ENCODE measurements at places on chromosomes 4 and X. TPM values are rescaled to one million over a fixed set of nuclear protein-coding genes. Genes with fewer than 3 reads are reported as not detected.

Gene ARHGAP36
- not detected for total RNA-seq

Gene GLRA3
- not detected for total RNA-seq

Gene GC
- not detected for total RNA-seq

Gene DYNLT3
- 18.9 TPM for total RNA-seq
